ENCODE measurements at places on chromosomes 2 and 18.

DNA sequence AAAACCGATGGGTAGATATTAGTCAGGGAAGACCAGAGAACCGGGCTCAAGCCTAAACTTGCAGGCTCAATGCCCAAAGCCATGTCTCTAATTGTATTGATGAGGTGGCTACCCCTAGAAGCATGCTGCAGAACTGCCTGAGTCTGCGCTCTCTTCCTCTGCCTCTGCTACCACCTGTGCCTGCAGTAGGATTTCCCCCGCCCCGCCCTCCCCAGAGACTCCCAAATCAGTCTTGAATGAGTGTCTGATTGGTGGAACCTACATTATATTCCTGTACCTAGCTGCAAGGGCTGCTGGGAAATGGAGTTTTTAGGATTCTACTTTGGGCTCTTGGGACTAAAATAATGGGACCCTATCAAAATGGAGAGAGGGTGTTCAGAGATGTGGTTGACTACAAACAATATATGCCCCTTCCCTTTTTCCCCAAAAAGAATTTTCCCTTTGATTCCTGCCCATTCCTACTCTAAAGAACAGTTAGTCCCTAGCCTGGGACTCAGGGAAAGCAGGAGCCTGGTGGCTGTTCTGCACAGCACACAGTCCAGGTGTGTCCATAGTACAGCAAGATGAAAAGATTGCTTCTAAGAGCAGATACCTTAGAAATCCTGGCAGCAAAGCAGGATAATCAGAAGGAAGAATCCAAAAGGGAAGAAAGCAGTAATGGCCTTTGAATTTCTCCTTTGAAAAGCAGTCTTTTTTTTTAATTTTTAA is 12.5 kb downstream of the GRP start:
- DNase-seq: no peak

DNA sequence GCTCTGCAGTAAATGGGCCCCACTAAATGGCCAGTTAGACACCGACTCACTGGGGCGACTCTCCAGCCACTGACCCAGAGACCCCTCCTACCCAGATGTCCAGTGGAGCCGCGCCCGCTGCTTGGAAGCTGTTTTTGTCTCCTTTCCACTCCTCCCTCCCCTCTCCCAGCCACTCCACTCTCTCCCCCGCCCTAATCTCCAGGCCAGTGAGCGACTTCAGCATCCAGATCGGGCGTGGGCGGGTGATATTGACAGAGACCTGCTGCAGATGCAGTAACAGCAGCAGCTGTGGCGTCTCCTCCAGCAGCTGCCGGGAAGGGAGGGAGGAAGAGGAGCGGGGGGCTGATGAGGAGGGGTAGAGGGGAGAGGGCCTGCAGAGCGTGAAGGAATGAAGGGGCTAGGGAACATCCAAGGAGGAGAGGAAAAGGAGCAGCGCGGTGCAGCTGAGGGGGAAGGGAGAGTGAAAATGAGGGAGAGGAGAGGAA is at the start of gene SCN7A:
Gene SCN7A (minus strand): TSS at position 110 of the 485 bp plus-strand sequence. CDS start 16,553 bp downstream, outside the sequence.
- peak; percentile 16 for DNase-seq

DNA sequence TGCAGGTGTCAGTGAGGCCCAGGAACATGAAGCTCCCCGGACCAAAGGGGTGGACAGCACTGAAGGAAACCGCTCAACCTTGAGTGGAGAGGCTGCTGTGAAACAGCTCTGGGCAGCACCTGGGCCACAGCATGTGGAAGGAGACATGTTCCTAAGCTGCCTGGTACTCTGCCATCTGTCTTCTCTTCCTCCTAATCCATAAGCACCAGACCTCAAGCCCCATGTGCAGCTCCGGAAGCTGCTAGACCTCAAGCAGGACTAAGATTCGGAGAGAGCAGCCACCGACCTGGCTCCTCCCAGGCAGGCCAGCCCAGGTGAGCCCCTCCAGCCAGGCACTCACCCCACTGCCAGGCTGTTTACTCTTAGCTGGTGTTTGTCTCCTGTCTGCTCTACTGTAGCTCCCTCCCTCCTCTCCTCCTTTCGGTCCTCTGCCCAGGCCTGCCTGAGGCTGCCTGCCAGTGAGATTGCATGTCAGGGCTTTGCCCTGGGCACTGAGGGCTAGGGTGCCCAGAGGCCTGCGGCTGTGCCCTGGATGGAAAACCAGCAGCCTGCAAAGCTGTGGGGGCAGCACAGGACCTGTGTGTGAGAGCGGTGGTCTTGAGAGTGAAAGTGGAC is 53.7 kb downstream of the BCL11A start:
- no peak for DNase-seq

DNA sequence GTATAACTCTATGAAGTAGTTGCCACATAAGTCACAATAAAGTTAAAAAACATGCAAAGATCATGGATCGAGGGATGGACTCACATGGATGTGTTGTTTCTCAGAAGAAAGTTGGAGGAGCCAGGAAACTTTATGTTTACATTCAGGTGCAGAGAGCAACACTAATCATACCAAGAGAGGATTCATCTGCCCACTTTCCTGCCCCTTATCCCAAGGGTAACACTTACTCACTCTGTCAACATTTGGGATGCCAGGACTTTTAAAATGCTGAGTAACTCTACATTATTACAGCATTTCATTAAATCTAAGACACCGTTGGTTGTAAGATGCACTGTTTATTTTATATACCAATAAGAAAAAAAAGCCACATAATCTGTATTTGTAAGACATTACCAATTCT is 170.4 kb downstream of the KCNE4 start:
- no peak for DNase-seq

GRCh38 chr2:67564076-67564475 is 166.9 kb downstream of the ETAA1 start:
- no peak for DNase-seq

DNA sequence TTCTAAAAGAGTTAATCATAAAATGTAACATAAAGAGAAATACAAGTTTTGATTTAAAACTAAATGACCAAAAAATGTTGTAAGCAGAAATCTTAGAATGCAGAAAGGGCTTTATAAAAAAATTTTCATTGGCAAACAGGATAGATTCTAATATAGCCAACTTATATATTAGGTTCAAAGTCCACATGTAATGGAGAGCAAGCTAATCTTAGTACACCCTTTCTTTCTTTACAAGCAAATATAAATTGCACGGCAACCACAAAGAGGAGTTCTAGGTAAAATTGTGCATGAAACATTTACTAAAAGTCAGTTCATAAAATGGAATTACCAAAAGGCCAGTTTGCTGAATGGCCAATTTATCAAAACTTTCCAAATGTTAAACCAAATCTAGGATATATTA is 130.6 kb downstream of the NOL4 start:
- no peak for DNase-seq

GRCh38 chr2:225911019-225911418 is 511.5 kb downstream of the NYAP2 start:
- DNase-seq: no peak
